ENCODE measurements at places on chromosomes 6 and 20. TPM values are rescaled to one million over a fixed set of nuclear protein-coding genes. Genes with fewer than 3 reads are reported as not detected.

The PSORS1C1 gene
- total RNA-seq, result not detected

The SYCP2 gene
- total RNA-seq, result 7.6 TPM

The SMIM13 gene
- 11.8 TPM for total RNA-seq

The FUT9 gene
- total RNA-seq, result not detected

The SLX4IP gene
- 6.1 TPM for total RNA-seq

The SH3BGRL2 gene
- total RNA-seq, result 0.32 TPM

The SLC35A1 gene
- 12.2 TPM for total RNA-seq

The PLCB4 gene
- not detected for total RNA-seq

The GPLD1 gene
- 0.59 TPM for total RNA-seq

The HLA-DRB1 gene
- total RNA-seq, result 173 TPM

The GPR63 gene
- 2.9 TPM for total RNA-seq

The OTOR gene
- total RNA-seq, result not detected

The SLC13A3 gene
- 0.12 TPM for total RNA-seq

The ELOVL2 gene
- not detected for total RNA-seq

The BPI gene
- not detected for total RNA-seq

The ANKRD66 gene
- total RNA-seq, result not detected

The TUBB2A gene
- 4.7 TPM for total RNA-seq

The C6orf141 gene
- not detected for total RNA-seq

The SMPDL3A gene
- 2.1 TPM for total RNA-seq

The NOX3 gene
- not detected for total RNA-seq

The LINC00237 gene
- total RNA-seq, result not detected

The ULBP3 gene
- 0.98 TPM for total RNA-seq

The DEFB127 gene
- not detected for total RNA-seq

The NKX2-4 gene
- total RNA-seq, result not detected

The ABHD16B gene
- total RNA-seq, result not detected

The RGL2 gene
- total RNA-seq, result 46.5 TPM

The TMC2 gene
- total RNA-seq, result not detected

The NNAT gene
- not detected for total RNA-seq

The RIPOR3 gene
- not detected for total RNA-seq

The PET117 gene
- total RNA-seq, result 14.6 TPM

The PSORS1C2 gene
- total RNA-seq, result not detected

The GPSM3 gene
- 265 TPM for total RNA-seq

The TRAPPC3L gene
- total RNA-seq, result not detected

The ESR1 gene
- 3.6 TPM for total RNA-seq

The CLPSL1 gene
- not detected for total RNA-seq

The LRFN2 gene
- total RNA-seq, result 7.4 TPM

The C20orf202 gene
- total RNA-seq, result not detected

The EPPIN gene
- not detected for total RNA-seq

The NMBR gene
- not detected for total RNA-seq

The FGD2 gene
- total RNA-seq, result 7.6 TPM

The SLC26A8 gene
- not detected for total RNA-seq

The HNF4A gene
- not detected for total RNA-seq

The PGC gene
- not detected for total RNA-seq

The PTK7 gene
- 1.7 TPM for total RNA-seq

The HS3ST5 gene
- total RNA-seq, result not detected

The PRR18 gene
- total RNA-seq, result not detected

The RIPK1 gene
- 35.8 TPM for total RNA-seq

The HLA-DQB2 gene
- 7.1 TPM for total RNA-seq

The CTAGE9 gene
- not detected for total RNA-seq

The SPTLC3 gene
- 0.22 TPM for total RNA-seq

The TP53TG5 gene
- total RNA-seq, result not detected

The RNF5 gene
- total RNA-seq, result 47.0 TPM

The PRSS16 gene
- total RNA-seq, result 0.54 TPM
